ENCODE measurements at places on chromosomes 12 and 14.

- DNase-seq, result no peak
Observed at GRCh38 chr12:90290980-90291975, 582.6 kb upstream of the ATP2B1 start.

- no peak for DNase-seq
Observed at GRCh38 chr14:19771895-19772430, 1.3 kb upstream of the OR4M1 start.

DNA sequence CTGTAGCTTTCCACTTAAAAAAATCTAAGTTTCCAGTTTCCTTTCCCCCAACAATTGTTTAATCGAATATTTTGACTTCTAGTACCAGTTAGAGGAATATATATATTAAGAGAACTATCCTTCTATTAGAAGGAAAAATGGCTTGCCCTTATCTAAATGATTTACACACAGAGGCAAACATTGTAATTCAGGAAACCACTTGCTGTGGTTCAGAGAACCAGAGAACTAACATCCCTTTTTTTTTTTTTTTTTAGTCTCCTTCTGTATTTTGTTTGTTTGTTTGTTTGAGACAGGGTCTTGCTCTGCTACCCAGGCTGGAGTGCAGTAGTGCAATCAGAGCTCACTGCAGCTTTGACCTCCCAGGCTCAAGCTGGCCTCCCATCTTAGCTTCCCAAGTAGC lies 746.6 kb downstream of the VRK1 start:
- DNase-seq, result no peak

DNA sequence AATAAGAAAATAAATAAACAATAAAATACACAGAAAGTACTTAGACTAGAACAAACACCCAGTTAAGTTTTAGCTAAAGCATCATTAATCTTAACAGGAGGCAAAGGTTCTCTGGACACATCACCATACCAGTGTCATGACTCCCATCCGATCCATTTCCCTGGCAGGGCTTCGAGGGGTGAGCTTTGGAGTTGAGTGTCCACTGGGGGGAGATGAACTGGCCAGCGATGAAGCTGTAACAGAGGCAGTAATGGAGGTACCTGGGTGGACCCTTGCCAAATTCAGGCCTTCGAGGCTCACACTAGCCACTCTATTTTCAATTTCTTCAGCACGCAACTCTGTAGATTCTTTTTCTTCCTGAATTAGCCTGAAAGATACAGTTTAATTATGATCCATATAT lies 269.5 kb downstream of the ACSS3 start:
- DNase-seq, result no peak

DNA sequence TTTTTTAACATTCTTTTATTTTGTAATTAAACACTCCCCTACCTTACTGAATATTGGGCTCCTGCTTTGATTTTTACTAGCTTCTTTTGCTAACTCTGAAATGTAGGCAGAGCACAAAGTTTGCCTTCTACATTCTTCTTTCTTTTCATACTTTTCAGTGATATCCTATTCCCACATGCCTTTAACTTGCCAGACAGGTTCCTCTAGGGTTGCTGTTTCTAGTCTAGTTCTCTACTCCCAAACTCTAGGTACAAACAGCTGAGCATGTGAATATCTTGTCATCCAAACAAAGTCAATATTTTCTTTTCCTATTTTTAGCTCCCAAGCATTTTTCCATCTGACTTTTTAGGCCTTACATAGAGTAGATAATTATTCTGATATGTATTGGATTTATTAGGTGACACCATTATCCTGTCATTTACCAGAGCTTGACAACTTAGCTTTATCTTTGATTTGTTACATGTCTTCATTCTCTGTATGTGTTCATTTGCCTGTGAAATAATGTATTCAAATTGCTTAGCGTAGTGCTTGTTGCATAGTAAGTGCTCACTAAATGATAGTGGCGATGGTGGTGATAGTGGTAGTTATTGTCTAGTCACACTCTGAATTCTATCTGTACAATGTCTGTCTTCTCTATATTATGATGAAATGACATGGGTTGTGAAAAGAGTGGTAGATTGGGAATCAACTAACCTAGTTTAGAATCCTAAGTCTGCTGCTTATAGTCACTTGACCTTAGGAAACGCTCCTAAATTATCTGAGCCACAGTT lies 73.6 kb upstream of the DNM1L start:
- DNase-seq, result no peak

DNA sequence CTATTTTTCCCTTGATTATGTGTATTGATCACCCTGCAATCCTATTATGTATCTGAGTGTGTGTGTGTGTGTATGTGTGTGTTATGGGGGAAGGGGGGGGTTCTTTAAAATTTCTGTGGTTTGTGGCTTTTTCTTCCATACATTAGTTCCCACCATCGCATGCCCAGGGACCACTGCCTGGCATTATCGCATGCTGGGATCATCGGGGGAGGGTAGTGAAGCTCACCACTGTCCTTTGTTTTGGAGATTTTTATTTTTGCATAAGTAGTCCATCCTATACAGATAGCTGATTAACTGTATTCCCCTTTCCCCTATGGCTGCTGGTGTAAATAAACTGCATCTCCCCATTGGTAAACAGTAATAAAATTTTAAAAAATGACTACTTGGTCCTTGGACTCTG lies 3.4 kb downstream of the ATXN7L3B start:
- no peak for DNase-seq

DNA sequence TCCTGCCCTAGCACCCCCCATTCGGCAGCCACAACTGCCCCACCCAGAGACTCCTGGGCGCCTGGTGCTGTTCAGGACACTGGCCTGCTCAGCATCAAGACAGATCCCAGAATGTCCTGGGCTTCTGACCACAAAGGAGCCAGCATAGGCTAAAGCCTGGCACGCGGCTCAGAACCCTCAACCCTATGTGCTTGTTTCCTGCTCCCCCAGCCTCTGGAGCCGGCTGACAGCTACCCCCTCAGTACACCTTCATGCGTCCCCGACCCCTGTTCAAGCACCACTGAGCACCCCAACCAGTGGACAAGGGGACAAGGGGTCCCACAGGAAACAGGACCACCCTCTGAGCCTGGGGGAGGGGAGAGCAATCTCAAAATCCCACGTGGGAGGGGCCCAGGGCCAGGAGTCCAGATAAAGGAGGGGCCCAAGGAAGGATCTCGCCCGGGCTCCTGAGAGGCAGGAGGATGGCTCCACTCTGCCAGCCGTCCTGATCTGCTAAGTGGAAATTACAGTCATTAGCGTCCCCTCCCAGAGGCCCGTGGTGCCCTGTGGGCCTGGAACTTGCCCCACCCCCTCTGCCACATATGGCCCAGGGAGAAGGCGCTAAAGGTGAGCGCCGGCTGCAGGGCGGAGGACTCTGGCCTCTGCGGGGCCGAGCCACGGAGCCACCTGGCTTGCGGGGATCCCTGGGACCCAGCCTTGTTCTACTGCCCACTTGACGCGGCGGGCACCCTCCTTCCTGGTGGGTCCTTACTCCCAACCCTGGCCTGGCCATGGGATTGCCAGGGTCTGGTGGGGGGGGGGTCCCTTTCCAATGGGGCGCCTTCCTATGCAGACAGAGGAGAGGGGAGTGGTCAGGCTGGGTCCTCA lies 27.2 kb upstream of the GPR132 start:
- no peak for DNase-seq

GRCh38 chr12:26088998-26089397 lies 35.8 kb downstream of the BHLHE41 start:
- no peak for DNase-seq

DNA sequence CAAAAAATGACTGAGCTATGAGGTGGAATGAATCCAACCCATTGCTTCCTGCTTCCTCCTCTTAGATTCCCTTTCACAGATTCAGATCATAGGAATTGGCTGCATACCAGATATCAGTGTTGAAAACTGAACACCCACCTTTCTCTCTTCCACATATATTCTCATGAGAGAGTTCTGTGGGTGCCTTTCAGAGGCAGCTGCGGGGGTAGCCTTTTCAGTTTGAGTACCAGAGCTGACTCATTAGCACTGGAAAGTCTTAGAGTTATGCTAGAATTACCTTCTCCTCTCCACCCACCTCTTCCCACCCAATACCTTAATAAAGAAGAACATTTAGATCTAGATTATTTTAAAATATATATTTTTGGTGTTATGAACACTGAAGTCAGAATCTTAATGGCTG lies 495.4 kb upstream of the SEL1L start:
- no peak for DNase-seq

DNA sequence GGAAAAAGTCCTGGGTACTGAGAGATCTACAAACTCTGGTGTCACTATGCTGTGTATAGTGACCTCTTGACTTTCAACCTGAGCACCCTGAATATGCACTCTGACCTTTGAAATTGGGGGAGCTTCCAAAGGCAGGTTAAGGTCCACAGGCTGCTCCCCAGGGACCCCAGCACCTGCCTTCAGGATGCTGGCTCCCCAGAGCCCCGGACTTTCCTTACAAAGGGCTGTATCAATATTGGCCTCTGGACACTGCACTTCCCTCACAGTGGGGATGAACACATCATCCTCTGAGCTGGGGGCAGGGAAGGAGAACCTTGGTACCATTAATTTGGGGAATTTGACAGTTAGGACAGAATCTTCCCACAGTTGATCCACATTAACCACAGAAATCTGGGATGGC lies 14.3 kb downstream of the PLD4 start:
- no peak for DNase-seq

DNA sequence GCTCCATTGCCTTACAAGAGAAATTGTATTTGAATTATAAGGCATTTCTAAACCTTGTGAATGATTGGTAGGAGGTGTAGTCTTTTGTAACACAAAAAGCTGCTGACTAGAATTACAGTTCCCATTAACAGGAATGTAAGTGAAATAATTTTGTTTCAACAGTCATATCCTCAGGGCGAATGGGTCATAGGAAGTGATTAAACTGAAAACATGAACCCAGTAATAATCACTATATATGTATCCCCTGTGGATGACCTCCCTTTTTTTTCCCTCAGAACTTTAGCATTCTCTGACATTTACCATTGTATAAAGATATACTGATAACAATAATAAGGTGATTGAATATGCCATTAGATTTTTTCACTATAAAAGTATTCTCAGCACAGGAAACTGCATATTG lies 312.3 kb downstream of the ATP23 start:
- DNase-seq, result no peak

- no peak for DNase-seq
Observed at GRCh38 chr14:37018571-37019240, 153.7 kb downstream of the SLC25A21 start.

- DNase-seq, result no peak
Observed at GRCh38 chr14:104966981-104967385, 11.2 kb downstream of the AHNAK2 start.

DNA sequence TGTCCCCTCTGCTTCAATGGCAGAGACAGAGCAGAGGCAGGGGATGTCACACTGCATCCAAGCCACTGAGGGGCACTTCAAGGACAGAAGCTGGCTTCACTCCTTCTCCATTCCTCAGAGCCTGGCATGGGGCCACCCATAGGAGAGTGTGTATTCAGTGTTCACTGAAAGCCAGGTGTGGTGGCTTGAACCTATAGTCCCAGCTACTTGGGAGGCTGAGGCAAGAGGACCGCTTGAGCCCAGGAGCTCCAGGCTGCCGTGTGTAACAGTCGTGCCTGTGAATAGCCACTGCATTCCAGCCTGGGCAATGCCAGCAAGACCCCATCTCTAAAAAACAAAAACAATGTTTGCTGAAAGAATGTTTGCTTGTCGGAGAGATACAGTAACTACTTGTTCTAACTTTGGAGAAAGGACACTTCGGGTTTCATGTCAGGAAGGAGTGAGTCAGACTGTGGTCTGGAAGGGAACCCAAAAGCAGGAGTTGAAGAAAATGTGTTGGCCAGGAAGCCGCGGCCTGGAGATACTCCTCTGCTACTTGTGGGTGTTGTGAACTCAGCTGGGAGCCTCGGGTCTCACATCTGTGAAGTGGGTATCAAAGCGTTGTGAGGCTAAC lies 43.4 kb downstream of the ELK3 start:
- peak; percentile 37 for DNase-seq

GRCh38 chr12:103832048-103832997 lies 8.7 kb downstream of the NT5DC3 start:
- DNase-seq, result no peak

DNA sequence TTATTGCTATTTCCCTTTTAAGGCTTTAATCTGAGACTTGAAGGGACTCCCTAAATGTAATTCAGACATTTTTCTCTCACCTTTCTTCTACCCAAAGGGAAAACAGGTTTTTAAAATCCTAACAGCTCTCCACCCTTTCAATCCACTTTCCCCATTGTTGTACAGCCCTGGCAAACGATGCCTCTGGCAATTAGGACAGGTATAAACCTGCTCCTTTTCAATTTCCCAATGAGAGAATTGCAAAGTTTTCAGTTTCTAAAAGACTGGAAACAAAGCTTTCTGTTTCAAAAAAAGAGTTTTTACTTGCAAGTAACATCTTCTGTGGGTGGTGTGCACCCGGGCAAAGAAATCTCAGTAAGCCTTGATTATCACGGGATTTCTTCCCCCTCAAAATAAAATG lies 131.2 kb downstream of the HMGA2 start:
- no peak for DNase-seq

DNA sequence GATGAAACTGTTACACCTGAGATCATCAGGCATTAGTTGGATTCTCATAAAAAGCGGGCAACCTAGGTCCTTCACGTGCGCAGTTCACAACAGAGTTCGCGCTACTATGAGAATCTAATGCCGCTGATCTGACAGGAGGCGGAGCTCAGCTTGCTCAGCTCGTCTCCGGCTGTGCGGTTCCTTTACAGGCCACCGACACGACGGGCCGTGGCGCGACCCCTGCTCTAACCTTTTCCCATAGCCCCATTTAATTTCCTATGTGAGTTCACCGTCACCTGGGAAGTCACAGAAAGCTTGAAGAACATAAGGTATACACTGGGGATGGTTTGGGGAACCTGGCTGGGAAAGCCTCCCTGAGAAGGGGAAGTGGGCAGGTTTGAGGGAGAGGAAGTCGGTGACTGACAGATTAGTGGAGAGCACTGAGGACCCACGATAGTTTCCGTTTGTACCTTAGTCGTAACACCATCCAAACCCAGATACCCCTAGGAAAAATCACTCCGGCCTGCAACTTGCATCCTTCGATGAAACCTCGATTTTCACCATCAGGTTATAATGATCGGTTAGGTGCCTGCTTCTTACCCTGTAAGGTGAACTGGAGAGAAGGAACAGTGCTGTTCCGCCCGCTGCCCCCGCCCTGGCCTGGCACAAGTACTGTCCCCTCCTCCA lies 2.8 kb upstream of the AAAS start:
- peak; percentile 17 for DNase-seq

- no peak for DNase-seq
Observed at GRCh38 chr12:118238888-118239287, 103.0 kb downstream of the PEBP1 start.

GRCh38 chr12:86257134-86257533 lies 943 bp upstream of the MGAT4C start:
- DNase-seq, result no peak

DNA sequence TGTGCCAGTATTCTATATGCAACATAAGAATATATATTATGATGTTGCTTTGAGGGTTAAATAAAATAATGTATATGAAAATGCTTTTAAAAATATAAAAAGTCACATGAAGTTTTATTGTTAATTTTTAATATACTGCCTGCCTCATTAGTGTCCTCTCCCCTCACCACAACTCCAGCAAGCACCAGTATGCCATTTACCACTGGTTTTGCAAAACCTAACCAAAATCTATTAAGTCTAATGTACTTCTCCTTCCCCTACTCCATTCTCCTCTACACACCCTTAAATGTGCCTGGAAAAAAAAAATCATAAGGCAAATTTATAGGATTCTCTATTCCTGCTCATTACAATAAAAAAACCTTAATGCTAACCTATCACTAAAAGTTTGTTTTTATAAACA lies 24.0 kb upstream of the GNG2 start:
- DNase-seq, result no peak

All from activated CD4-positive, alpha-beta T cell treated with anti-CD3 and anti-CD28 coated beads, Interleukin-2, amount 50 U/mL, for 24 hours (primary cell).